Activated CD4-positive, alpha-beta T cell treated with anti-CD3 and anti-CD28 coated beads for 1 hour (primary cell): ENCODE measurements at places on chromosomes 11 and 22.

GRCh38 chr11:16295592-16295991 is 60.8 kb downstream of the SOX6 start:
- no peak for DNase-seq

- no peak for DNase-seq
Measured at GRCh38 chr11:96397863-96398262, 8.1 kb downstream of the JRKL start.

DNA sequence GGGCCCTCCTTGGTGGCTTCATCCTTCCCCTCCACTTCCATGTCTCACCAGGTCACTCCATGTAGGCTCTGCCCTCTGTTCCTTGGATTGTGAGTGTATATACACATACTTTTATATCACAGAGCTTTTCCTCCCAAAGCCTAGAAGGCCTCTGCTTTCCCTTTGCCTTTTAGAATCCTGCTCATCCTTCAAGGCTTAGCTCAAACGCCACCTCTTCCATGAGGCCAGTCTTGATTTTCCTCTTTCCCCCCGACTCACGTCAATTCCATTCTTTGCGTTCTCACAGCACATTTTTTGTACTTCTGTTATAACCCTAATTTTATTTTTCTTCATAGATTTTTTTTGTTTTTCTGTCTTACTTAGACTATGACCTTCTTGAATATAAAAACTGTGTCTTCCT is 3.8 kb downstream of the ABCG4 start:
- DNase-seq, result no peak

- DNase-seq, result no peak
Measured at GRCh38 chr11:112172362-112172994, 2.8 kb upstream of the BCO2 start.
